Activated T-helper 17 cell treated with anti-CD3 and anti-CD28 coated beads, Interleukin-2, amount 50 U/mL, for 72 hours (primary cell): ENCODE measurements at places on chromosomes 12 and 14.

DNA sequence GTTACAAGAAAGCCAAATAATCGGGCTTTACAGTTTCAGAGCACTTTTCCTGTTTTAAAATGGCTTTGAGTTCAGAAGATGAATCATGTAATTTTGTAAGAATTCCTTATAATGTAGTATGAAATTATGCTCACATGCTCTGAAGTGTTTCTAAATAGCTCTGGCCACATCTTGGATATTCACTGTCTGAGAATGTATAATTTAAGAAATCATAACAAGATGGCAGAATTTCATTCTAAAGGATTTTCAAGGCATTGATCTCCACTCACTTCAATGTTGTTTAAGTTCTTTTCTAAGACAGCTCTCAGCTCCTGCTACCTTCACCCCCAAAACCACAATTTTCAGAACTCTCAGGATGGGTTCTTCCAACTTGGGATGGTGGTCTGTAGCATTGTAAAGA lies 180.1 kb downstream of the DACT1 start:
- ATAC-seq: no peak

- ATAC-seq: no peak
These were observed 24.1 kb downstream of the TTC8 start for GRCh38 chr14:88848571-88848970.

GRCh38 chr14:21257394-21257909 lies 11.8 kb downstream of the HNRNPC start:
- ATAC-seq: no peak

DNA sequence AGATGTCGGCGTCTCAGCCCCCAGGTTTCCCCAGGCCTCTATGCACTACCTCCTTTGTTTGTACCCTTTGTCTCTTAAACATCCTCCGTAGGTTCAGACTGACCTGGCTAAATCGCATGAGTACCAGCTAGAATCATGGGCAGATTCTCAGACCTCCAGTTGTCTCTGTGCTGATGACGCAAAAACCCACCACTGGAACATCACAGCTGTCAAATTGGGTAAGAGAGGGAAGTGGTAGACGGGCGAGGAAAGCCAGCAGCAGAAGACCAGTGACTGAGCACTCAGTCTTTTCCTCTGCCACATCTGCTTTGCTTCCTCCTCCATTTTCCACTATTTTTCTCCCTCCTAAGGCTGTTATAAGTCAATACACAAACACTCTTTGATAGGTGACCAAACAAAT lies 29.7 kb downstream of the A2ML1 start:
- ATAC-seq: no peak

- ATAC-seq: no peak
These were observed 120.9 kb downstream of the TMEM132C start for GRCh38 chr12:128387811-128388422.

DNA sequence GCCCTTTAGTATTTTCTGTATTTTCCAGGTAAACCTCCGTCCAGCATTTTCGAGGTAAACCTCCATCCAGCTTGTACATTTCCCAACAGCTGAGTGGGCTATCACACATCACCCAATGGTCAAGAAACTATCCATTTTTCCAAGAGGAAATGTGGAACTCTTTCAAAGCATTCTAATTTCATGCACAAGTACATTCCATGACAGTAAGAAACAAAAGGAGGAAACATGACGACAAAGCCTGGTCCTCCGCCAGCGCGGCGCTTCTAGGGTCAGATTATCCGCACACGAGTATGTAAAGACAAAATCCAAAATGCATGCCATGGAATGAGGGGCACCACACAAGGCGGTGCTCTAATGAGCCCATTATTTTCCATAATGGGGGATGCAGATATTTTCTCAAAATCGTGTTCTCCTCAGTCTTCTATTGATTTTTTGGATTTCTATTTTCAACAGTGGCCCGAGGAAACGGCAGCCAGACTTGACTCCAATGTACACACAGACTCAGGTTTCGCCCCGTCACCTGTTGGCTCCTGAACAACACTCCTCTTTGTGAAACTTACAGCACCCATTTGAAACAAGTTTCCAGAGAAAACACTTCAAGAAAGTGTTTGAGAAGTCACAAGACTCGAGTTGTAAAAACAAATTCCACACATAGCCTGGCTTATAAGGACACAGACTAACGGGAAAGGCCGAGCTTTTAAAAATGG lies 107.4 kb downstream of the PRICKLE1 start:
- ATAC-seq: no peak

GRCh38 chr14:53620890-53621289 lies 335.7 kb downstream of the BMP4 start:
- no peak for ATAC-seq

DNA sequence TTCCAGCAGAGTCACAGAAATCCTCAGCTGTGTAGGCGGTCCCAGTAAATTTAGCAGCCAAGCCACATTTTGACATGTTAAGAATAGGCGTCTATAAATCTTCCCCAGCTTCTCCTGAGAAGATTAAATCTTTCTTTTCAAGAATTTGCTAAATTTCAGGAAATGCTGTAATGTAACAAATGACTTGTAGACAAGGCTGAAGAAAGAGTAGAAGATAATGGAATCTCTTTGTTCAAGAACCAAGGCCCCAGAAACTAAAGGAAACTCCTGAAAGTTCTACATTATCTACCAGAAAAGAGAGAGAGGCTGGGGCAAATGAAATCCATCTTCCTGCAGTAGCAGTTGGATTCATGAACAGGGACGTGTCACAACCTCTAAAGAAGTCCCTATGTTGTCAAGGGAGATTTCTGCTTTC lies 760.3 kb downstream of the NOVA1 start:
- no peak for ATAC-seq

- ATAC-seq: no peak
These were observed 9.3 kb downstream of the EVL start for GRCh38 chr14:100074431-100075100.

GRCh38 chr12:11725686-11726085 lies 76.2 kb downstream of the ETV6 start:
- no peak for ATAC-seq

DNA sequence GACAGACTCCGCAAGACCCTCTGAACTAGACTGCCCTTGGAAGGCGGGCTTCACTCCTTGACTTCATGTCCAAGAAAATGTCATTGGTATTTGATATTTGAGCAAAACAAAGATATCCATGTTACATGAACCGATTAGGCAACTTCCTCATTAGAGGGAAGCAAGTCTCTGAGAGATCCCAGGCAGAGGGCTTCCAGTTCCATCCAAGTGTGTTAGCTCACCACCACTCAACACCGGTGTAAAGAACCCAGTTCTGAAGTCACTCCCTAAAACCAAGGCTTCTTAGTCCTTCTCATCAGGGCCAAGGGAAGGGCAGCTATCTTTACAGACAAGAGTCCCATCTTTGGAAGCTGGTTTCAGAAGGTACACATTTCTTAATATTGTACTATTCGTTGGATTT lies 87.2 kb upstream of the CDKN3 start:
- ATAC-seq: no peak

GRCh38 chr12:125249066-125249824 lies 184.0 kb downstream of the AACS start:
- no peak for ATAC-seq

- no peak for ATAC-seq
These were observed 54.9 kb downstream of the TECPR2 start for GRCh38 chr14:102417646-102418045.

DNA sequence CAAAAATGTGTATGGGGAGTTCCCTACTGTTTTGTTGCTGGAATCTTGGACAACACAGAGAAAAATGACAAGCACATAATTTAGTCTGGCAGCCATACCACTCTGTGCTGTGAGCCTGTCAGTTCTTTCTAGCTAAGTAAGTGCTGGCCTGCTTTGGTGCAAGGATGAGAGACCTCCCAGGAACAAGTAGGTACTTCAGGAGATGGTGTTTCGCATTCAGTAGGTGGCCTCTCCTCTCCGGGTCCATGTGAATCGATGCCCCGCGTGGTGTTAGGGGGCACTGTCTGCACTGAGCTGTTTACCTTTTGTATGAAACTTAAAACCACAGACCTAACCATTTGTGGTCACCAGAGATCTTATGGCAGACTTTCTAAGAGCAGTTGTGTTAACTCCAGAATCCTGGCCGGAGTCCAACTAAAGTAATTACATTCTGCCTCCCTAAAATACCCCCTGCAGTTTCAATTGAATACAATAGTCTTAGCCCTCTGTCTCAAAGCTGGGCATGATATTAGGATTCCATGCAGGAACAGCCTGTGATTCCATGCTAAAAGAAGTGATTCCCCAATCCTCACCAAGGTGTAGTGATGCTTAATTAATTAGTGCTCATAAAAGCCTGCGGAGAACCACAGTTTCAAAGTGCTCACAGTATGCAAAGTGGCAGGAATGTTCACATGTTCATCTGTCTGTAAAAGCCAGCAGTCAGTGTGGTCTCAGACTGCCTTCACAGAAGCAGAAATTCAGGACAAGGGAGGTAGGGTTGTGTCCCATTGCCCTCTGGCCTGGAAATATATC lies 64.2 kb downstream of the LLPH start:
- no peak for ATAC-seq

- no peak for ATAC-seq
These were observed at the start of gene LRP1-AS for GRCh38 chr12:57146961-57147944. TSS of gene LRP1-AS (minus strand) at chr12:57147619.
